ENCODE measurements at places on chromosomes 6 and 20.

GRCh38 chr6:81465859-81466258 lies 286.6 kb downstream of the TENT5A start:
- no peak for DNase-seq

DNA sequence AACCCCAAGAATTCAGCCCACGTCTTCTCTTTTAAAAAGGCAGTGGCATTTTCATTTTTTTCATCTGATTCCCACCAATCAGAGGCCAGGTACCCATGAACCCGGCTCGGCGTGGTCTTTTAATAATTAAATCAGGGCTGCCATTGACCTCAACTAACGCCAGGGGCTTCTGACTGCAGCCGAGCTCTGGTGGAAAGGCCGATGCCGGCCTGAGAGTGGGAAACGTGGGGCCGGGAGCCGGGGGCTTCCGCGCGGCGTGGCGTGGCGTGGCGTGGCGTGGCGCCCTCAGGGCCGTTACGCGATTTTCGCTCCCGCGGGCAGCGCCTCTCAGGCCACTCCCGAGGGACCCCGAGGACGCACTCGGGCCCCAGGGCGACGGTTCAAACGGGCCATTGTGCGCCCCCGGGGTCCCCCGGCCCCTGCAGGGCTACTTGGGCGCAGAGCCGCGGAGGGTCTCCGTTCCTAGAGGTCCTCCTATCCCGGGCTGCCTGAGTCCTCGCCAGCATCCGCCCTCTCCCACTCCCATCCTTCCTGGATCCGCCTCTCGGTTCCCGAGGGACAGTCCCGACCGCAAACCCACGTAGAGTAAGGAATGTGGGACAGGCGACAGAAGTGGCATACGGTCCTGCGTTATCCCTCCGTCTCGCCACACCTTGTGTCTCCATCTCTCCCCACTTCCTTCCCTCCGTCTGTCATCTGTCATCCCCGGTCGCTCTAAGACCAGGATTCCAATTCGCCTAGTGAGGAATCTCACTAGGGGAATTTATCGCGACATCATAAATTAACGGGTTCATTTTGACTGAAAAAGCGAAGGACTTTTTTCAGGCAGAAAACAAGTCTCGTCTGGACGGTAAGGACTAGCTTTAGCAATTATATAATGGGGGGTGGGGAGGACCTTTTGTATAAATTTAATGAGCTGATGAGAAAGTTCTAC lies 876 bp upstream of the TBPL1 start:
- DNase-seq: peak; percentile 58

GRCh38 chr6:23457321-23457720 lies 668.7 kb upstream of the NRSN1 start:
- DNase-seq: no peak

DNA sequence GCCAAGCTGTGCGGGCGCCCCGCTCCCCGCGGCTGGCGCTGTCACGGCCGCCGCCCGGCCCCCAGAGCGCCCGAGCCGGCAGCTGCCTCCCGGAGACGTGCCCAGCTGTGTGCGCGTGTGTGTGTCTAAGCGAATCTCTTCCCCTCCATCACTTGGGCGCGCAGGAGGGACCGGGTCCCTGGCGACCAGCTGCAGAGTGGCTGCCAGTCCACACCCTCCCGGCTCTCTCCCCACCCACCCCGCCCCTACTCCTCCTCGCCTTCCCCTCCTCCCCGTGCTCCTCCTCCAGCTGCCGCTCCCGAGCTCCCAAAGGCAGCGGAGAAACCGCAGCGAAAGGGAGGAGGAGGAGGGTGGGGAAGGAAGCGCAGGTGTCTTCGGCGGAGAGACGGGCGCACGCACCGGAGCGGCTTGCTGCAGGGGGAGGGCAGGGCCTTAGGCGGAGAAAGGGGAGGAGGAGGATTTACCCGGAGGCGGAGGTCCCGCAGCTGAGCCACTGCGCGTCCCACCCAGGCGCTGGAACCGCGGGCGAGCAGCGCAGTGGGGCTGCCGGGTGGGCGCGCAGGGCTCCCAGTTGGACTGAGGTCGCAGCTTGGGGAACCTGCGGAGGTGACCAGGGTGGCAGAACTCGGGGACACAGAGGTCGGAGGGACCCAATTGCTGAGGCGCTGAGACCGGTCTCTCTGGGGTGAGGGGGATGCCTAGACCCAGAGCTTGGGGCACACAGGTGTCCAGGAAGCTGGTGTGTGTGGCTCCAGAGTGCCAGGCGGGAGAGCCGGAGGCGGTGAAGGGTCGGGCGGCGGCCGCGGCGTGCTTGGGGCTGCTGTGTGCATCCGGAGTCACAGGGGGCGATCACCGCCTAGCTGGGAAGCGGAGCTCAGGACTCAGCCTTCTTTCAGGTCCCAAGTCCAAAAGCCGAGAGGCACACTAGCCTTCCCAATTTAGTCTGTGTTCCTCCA lies at the start of gene HS3ST5:
Gene HS3ST5, minus strand, starts transcription at position 198 of the 956 bp plus-strand sequence. CDS start 280,178 bp downstream, outside the sequence.
- DNase-seq: peak; percentile 25

DNA sequence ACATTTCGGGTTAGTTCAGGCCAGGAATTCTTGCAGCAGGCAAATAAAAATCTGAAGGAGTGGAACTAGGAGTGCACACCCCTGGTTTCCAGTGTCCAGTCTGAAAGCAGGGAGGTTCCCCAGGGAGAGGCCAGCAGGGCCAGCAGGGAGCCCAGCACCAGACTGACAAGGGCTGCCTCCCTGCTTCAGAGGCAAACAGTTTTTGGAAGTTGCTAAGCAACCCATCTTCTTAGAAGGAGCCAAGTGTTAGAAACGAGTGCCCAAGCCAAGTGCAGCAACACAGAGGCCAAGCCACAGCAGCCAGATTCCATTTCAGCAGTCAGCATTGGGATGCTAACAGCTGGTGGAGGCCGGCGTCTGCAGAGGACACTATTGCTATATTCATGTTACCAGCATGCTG lies 179.1 kb downstream of the SYNDIG1 start:
- no peak for DNase-seq

GRCh38 chr6:157203312-157203744 lies 120.0 kb downstream of the TMEM242 start:
- no peak for DNase-seq

GRCh38 chr6:21893793-21894192 lies 300.2 kb downstream of the SOX4 start:
- no peak for DNase-seq

GRCh38 chr6:117079951-117080350 lies 185.4 kb upstream of the VGLL2 start:
- DNase-seq: no peak

GRCh38 chr6:6592826-6593475 lies 4.4 kb downstream of the LY86 start:
- DNase-seq: no peak

DNA sequence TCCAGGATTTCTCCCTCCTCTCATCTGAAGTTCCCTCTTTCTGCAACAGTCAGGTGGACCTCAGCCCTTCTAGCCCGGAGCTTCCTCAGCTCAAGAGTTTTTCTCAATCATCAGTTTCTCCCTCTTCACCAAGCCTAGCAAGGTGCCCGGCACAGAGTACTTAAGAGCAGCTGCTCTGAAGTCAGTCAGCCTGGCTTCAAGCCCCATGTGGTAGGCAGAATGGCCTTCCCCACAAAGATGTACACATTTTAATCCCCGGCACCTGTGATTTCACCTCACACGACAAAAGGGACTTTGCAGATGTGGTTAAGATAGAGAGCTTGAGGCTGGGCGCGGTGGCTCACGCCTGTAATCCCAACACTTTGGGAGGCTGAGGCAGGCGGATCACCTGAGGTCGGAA lies 15.1 kb upstream of the RBPJL start:
- DNase-seq: no peak

GRCh38 chr6:157398151-157398550 lies 17.2 kb downstream of the ZDHHC14 start:
- DNase-seq: no peak

- no peak for DNase-seq
Observed at GRCh38 chr20:1121429-1121828, 3.0 kb downstream of the PSMF1 start.

- peak; percentile 30 for DNase-seq
Observed at GRCh38 chr6:51855310-51856082, 231.9 kb downstream of the PKHD1 start.

- no peak for DNase-seq
Observed at GRCh38 chr20:37686762-37687477, 6.9 kb upstream of the CTNNBL1 start.

DNA sequence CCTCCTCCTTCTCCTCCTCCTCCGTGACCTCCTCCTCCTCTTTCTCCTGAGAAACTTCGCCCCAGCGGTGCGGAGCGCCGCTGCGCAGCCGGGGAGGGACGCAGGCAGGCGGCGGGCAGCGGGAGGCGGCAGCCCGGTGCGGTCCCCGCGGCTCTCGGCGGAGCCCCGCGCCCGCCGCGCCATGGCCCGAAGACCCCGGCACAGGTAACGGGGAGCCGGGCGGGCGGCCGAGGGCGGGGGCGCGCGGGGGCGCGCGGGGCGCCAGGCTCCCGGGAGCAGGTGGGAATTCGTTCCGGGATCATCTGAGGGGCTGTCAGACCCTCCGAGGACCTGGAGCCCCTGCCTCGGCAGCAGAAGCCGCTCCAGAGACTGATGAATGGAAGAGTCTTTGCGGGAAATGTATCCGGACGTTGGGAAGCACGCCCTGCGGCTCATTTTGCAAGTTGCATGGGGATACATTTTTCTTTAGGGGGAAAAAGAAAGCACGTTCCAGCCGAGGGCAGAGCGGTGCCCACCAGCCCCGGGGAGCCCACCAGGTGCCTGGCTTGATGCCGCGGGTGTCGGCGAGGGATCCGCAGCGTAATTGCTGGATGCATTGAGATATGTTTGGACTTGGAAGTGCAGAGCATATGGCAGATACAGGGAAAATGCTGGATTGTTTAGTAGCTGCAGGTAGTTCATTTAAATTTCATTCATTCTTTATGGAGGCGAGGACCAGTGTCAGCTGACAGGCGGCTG lies 394 bp downstream of the MYB start:
- DNase-seq: peak; percentile 85

- no peak for DNase-seq
Observed at GRCh38 chr20:34927736-34928135, 27.9 kb downstream of the GSS start.

DNA sequence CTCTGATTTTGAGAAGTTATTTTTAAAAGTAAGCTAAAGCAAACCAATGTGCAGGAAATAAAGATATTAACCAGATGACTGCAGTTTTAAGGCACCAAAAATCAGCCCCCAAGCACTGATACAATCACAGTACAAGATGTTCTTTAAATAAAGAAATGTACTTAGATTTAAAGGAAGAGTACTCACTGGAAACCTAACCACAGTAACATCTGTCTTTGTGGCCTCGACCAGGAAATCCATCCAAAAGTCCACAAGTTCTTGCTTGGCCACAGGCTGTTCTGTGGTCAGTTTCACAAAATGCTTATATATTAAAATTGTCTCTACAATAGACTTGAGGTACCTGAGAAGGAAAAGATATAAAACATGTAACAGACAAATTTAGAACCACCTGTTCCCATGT lies 105.9 kb upstream of the MAP7 start:
- no peak for DNase-seq

- no peak for DNase-seq
Observed at GRCh38 chr6:143243786-143244185, 183.1 kb downstream of the AIG1 start.

GRCh38 chr6:137763886-137764285 lies 103.2 kb upstream of the TNFAIP3 start:
- no peak for DNase-seq

DNA sequence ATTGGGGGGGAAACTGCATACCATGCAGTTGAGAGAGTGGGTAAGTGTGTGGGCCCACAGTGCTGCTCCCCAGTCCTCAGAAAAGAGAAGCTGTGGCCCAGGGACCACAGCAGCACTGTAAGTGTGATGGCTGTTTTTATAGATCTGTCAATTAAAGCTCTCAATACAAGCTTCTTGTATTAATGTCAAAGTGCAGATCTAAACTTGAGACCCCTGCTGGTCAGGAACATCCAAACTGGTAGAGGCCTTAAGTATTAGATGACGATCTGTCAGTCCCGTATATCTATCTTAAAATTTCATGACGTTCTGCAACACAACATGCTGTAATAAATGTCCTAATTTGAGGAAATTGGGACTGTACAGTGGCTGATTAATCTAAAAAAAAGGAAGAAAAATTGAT lies 74.8 kb downstream of the TULP4 start:
- DNase-seq: no peak

- DNase-seq: no peak
Observed at GRCh38 chr6:138882369-138883017, 86.6 kb downstream of the ECT2L start.

GRCh38 chr6:167270499-167271311 lies 20.4 kb upstream of the UNC93A start:
- peak; percentile 63 for DNase-seq

GRCh38 chr6:13467216-13467600 lies 20.2 kb downstream of the GFOD1 start:
- DNase-seq: no peak

DNA sequence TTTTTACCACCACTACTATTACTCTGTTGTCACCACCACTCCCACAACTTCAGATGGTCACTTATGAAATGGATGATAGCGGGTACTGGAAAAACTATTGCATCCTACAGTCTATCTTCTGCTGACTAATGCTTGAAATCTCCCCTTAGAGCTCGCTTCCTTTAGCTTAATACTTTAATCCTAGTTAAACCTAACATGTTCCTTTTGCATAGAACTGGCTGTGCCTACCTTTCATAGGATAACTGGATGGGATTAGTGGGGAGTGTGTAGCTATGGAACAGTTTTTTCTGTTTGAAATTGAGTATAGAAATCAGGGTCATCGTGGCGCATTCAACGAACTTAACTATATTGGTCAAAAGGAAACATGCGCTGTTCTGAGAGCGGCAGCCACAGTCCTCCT lies 294.7 kb downstream of the FARS2 start:
- DNase-seq: no peak

DNA sequence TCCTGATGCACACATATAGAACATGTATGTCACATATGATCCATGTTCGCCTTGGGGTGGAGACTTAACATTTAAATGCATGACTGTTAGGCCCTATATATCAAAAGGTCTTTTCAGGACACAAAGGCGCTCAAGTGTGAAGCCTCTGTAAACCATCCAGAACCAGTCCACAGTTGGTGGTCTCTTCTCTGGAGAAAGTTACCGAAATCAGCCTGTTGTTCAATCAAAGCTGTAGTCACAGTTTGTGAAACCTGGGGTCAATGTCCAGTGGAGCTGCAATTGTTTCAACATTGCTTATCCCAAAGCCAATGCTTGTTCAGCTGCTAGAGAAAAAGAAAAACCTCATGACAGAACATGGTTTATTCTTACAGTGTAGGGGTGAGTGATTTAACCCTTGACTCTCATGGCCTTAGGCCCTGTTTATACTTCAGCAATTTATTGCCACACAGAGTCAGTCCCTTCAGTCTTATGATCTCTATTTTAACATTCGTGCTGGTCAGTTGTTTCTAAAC lies 193.6 kb upstream of the CST7 start:
- DNase-seq: no peak

DNA sequence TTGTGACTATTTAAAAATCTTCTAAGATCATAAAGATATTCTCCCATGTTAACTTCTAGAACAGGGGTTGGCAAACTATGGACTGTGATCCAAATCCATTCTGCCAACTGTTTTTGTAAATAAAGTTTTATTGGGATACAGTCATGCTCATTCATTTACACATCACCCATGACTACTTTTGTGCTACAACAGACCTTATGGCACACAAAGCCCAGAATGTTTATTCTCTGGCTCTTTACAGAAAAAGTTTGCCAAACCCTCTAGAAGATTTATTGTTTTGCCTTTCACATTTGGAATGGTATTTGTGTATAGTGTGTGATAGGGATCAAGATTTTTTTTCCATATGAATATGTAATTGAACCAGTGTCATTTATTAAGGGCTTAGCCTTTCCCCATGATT lies 341.7 kb downstream of the CD83 start:
- no peak for DNase-seq

All from colonic mucosa (tissue), 4 donors.